ENCODE measurements at places on chromosomes 5 and 9.

DNA sequence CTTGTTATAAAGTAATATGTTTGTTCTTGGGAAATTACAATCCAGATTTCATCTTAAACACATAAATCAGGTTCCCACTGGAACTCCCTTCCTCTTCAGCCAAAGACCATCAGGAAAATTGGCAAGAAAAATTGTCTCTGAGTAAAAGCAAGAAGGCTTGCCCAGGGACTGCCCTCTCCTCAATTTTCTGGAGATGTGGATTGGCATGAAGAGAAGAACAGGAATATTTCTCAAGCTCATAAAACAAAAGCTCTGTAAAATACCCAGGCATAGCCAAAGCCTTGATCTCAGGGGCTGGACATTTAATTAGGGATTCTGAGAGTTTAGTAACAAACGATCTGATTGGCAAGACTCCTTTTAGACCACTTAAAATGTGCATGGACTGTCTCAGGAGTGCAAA, 223.4 kb downstream of the ZNF608 start:
- no peak for DNase-seq

DNA sequence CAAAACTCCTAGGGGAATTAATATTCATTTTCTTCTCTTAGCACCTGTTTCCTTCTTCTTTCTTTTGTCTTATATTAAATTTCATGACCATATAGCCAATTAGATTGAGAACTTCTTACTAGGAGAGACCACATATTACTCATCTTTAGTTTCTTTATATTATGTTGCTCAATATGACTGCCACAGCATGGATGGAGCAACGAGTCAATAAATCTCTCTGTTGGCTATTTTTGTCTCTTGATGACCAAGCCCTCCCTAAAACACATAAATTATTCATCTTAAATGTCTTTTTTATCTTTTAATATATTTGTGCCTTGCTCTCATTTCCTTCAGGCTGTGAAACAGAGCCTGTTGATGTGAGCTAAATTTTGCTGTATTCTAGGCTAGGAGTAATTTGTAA, 123.0 kb downstream of the ADAMTSL1 start:
- DNase-seq: peak; percentile 34

GRCh38 chr9:96420468-96421219, 2.5 kb upstream of the ZNF367 start:
- DNase-seq: peak; percentile 89

DNA sequence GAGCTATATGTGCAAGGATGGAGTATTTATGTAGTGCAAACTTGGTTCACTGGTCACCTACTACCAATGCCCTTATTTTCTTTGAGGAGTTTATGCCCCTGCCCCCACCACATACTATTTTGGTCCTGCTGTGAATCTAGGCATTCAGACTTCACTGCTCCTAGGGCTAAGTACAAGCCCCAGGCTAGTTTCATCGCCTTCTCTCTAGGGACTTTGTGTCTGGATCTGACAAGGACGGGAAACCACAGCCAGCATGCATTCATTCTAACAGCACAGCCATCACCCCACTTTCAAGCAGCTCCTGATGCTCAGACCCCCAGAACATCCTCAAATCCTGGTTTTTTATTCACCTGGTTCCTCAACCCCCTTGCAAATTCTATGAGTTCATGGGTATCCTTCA, 56.8 kb downstream of the DRD1 start:
- no peak for DNase-seq

DNA sequence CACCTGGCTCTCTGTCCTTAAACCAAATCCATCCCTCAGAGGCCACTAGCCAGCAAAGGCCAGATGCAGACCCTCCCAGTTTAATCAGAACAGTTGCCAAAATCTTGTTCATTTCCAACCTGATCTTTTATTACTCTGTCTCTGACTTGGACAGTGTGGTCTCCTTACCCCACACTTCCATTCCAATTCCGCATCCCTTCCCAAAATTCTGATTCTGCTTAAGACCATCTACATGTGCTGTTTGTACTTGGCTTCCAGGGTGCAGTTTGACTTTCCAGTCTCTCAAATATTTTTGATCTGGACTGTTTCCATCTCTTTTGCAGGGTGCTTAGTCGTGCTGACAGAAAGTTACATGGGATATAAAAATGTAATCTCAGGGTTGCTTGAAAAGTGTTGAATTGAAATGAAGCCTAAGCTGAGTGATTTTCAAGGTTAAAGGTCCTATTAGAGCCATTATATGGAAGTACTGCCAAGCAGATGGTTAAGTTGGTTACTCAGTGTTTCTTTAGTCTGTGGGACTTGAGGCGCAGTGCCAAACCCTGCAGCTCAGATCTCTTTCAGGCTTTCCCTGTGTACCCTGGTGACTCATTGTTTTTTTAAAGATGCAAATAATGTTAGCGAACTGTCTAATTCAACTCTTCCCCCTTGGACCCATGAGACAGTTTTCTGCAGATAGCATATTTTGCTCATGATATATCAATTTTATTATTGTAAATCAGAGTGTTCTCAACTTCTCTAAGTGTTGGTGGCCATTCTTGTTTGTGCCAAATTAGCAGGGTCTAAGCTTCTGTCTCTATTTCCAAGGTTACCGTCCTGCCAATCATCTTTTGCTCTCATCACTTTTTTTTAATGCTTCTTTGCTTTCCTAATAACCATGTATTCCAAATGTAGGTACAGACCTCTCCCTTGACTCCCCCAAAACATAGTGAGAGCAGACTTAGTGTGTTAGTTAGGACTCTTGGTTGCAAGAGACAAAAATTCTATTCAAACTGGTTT, 18.2 kb upstream of the DCP2 start:
- peak; percentile 81 for DNase-seq

DNA sequence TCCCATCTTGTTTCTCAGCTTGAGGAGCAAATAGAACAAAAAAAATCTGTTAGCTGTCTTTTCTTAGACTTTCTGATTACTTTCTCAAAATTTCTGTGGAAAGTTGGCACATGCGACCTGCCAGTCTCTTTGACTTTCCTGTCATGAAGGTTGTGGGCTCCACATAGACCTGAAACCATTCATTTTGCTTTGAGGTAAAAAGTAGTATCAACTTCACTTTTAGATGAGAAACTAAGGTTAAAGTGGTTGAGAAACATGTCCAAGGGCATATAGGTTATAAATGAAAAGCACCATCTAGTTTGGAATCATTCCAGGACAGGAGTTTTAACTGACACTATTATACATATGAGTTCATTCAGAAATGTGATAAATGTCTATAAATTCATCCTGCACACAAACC, 42.7 kb downstream of the ST8SIA4 start:
- DNase-seq: no peak

DNA sequence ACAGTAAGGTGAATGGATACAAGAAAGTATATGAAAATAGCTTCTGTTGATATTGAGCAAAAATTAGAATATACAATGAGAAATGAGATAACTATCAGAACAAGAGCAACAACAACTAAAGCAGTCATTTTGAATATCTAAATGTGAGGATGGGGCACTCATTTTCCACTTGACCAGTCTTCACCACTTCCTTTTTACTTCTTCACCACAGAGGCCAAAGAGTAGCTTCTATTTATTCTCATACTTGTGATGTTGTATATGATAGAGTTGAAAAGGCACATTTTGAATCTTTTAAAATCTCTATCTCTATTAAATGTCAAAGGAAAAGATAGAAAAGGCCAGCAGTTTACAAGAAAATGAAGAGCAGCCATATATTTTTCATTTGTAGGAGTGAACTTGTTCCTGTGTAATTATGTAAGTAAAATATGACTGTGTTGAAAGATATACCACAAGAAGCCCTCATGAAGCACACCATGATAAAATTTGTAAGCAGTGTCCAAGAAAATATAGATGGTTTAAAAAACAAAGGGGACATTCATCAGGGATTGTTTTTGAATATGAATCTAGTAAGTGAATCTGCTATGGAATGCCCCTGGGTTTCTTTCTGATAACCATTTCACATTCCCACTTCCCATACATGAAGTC, 39.2 kb downstream of the ADAMTS19 start:
- DNase-seq: no peak

DNA sequence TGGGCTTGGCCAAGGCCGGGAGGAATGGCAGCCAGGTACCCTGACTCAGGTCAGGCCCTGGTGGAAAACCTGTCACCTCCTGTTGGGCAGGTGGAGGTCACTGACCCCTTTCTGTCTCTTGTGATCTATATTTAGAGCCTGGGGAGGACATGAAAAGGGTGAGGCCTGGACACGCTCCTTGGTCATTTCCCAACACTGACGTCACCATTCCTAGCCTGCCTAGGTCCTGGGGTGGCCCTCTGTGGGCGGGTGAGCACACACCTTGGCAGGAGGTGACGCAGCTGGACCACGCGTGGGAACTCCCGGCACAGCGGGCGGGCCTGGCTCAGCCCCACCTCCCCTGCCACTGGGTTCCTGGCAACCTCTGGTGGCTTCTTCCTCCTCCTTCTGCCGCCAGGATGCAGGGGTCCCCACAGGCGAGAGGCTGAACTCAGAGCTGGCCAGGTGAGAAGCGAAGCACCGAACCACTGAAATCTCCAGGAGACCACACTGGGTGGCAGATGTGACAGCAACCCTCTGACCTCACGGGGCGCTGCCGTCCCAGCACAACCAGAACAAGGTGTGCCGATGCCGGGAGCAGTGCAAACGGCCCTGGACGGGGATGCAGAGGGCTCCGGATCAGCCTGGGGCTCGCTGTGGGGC, 6.4 kb upstream of the RALGDS start:
- no peak for DNase-seq

DNA sequence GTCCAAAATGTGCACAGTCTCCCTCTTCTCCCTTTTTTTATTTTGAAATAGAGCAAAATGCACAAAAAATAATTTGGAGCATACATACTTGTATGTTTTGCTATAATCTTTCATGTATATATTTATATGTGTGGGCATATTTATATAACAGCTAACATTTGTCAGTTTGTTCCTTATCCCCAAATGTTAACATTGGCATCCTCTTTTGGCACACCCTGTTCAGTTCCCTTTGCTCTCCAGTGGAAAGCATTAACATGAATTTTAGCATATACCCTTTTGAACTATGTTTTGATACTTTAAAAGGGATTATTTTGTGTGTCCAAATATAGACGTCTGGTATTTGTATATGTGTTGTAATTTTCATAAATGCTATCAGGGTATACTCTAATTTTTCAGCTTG, 306.2 kb downstream of the ARHGAP26 start:
- no peak for DNase-seq

- no peak for DNase-seq
Observed at GRCh38 chr5:112366987-112367386, 52.1 kb downstream of the EPB41L4A start.

DNA sequence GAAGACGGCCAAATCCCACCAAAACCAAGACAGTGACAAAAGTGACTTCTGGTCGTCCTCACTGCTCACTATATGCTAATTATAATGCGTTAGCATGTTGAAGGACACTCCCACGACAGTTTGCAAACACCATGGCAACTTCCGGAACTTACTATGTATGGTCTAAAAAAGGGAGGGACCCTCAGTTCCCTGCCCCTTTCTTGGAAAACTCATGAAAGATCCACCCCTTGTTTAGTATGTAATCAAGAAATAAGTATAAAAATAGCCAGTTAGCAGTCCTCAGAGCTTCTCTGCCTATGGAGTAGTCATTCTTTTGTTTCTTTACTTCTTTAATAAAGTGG, 9.5 kb downstream of the FCN2 start:
- DNase-seq: no peak

- DNase-seq: no peak
Observed at GRCh38 chr5:154475591-154476353, 2.3 kb downstream of the HAND1 start.

DNA sequence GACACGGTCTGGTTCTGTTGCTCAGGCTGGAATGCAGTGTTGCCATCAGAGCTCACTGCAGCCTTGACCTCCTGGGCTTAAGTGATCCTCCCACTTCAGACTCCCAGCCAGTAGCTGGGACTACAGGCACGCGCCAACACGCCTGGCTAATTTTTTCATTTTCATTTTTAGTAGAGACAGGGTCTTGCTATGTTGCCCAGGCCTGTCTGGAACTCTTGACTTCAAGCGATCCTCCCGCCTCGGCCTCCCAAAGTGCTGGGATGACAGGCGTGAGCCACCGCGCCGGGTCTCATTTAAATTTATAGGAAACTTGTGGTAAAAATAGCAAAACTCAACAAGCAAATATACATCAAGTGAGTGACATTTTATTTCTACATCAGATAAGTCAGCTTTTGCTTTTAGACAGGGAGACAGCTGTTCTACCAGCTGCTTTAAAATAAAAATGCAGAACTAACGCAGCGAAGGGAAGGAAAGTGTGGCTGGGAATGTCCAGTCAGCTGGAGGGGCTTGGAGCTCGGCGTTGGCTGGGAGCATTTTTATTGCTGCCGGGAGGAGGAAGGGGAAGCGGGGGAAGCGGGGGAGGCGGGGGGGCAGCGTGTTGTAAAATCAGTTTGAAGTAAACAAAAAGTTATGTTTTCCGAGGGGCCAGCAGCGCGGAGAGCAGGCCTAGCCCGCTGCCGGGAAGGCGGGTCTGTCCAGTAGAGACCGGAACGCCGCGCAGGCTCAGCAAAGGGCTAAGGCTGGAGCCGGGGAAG, 707 bp upstream of the ZFYVE16 start:
- DNase-seq: no peak

DNA sequence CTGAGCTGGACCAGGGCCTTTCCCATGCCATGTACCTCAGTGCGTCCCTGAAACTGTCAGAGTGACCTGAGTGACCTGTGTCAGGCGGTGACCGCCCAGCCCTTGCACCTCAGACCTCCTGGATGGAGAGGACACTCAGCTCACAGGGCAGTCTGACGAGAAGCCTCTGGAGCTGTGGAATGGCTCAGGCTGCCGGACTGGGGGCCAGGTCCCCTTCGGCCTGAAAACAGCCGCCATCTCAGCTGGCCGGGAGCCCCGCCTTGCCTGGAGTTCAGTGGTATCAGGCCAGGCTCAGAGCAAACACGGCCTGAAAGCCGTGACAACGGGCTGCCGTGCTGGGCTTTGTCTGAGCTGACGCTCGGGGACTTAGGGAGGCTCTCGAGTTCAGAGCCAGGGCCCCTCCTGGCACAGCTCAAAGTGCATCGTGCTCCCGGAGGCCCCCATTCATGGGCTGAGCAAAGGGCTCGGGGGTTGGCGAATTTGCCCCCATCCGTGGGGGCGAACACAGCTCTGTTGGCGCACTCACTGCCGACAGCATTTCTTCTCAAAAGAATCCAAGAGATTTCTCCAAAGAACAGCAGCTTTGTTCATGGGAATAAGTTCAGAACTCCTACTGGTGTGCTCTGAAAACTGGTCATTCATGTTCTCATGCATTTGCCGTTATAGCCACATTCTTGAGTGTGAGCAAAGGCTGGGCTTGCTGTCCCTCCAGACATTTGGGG, 8.4 kb upstream of the SLC9A3 start:
- DNase-seq: no peak

GRCh38 chr5:71816307-71816706, 97.2 kb downstream of the CARTPT start:
- no peak for DNase-seq

- no peak for DNase-seq
Observed at GRCh38 chr5:132258102-132259068, 889 bp downstream of the PDLIM4 start.

DNA sequence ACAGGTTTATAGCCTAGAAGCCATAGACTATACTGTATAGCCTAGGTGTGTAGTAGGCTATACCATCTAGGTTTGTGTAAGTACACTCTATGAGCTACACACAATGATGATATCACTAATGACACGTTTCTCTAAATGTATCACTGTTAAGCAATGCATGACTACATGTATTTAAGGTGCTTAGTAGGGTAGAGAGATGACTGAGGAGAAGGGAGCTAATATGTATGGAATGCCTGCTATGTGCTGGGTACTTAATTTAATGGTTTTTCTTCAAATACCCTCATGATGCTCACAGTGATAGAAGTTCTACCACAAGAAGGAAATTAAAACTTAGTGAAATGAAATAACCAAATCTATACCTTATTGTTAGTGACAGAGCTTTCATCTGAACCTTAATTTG, 1785.5 kb downstream of the EFNA5 start:
- DNase-seq: no peak

All from BJ (cell line).